ENCODE measurements at places on chromosomes 11 and 22. TPM values are rescaled to one million over a fixed set of nuclear protein-coding genes. Genes with fewer than 3 reads are reported as not detected.
A peak's percentile ranks its signal among the peaks of the same experiment; 100 is the strongest.

- H3K4me3 ChIP-seq: no peak overlapping the region
- no peak for DNase-seq
- H3K36me3 ChIP-seq: peaks cover 63% of the 10 kb centered on the region
Observed at GRCh38 chr11:11948242-11948947, 60.0 kb downstream of the DKK3 start.

GRCh38 chr22:19798003-19798665 lies 37.6 kb downstream of the TBX1 start:
- no peak overlapping the region for H3K4me3 ChIP-seq
- no peaks in the 10 kb centered on the region for H3K27me3 ChIP-seq
- no peak overlapping the region for H3K27ac ChIP-seq
- H3K36me3 ChIP-seq: peaks cover 14% of the 10 kb centered on the region

GRCh38 chr22:21936151-21936775 lies 16.4 kb downstream of the PPM1F start:
- H3K27me3 ChIP-seq: no peaks in the 10 kb centered on the region
- H3K36me3 ChIP-seq: peaks cover 23% of the 10 kb centered on the region
- peaks cover 8% of the 10 kb centered on the region for H3K4me1 ChIP-seq
- no peak overlapping the region for H3K4me3 ChIP-seq
- no peak for DNase-seq

DNA sequence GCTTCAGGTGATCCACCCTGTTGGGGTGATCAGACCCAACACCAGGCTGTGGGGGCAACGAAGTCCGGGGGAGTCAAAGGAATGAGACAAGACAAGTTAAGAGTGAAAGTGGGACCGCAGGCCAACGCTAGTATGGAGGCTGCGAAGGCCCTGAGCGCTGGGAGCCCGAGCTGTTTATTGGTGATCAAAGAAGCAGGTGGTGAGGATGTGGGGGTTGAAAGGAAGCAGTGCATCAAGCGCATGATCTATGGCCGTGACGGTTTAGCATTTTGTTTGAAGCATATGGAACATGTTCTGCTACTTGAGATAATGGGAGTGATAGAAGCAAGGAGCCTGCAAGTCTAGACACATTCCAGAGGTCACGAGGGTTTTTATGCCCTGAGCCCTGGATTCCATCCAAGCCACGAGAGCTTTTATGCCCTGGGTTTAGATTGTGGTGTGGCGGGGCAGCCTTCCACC lies 49.5 kb downstream of the MCHR1 start:
- peak; percentile 93 for DNase-seq
- no peaks in the 10 kb centered on the region for H3K27me3 ChIP-seq
- no peaks in the 10 kb centered on the region for H3K36me3 ChIP-seq

DNA sequence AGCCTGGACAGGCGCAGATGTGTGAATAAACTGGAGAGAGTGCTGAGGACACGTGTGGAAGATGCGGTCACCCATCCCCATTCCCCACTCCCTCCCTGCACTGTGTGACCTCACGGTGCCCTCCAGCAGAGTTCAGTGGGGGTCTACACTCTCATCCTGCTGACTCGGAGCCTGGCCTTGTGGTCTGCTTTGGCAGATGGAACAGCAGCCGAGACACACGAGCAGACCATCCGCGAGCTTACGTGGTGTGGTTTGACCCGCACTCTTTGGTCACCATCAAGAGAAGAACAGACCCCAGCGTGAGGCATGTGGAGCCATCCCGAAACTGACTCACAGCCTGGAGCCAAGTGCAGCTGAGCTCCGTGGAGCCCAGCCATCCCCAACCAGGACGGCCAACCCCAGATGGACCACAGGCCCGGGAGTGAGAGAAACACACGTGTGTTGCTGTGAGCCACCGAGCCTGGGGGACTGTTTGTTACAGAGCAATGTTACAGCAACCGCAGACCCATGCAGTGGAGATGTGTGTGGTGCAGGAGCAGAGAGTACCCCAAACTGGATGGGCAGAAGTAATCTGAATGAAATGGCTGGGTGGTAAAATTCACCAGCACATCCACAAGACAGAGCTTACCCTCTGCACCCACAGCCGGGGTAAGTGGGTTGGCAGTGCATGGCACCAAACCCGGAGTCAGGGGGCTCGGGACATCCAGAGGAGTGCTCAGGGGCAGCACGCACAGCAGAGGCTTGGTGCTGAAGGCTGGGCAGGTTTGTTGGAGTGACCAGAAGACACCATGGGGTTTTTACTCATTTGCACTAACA lies 90.7 kb downstream of the RTL6 start:
- no peaks in the 10 kb centered on the region for H3K36me3 ChIP-seq
- no peak overlapping the region for H3K27ac ChIP-seq
- DNase-seq: no peak
- no peaks in the 10 kb centered on the region for H3K27me3 ChIP-seq

DNA sequence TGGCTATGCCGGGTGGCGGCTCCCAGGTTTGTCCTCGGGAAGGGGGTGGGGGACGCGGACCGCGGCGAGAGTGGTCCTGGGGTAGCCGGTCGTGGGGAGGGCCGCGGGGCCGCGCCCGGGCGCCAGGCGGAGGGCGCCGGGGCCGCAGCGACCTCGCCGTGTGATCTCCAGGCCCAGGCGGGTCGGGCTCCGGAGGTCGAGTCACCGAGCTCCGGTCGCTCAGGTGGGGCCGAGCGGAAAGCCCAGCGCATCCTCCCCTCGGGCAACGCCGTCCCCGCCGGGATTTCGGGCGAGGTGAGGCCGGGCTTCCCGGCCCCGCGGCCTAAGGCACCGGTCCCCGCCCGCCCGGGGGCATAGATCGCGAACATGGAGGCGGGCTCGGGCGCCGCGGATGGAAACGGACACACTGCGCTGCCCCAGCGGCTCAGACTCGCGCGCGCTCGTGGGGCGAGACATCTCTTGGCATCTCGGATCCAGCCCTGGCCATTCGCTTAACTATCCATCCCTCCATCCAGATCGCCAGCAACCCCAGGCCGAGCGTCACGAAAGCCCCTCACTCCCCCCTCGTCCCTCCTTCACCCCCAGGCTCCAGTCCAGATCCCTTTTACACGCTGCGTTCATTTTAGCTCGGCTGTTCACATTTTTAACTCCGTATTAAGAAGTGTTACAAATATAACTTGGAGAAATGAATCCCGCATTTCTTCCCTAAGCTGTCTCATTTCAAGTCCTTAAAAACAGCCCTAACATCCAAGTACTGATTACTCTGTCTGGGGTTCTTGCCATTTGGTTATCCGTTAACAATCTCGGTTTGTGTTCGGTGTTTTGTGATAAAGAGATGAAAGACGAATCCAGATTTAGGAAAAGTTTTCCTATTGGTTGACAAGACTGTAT lies 460 bp downstream of the ZC3H12C start:
- H3K27me3 ChIP-seq: peaks cover 45% of the 10 kb centered on the region
- no peaks in the 10 kb centered on the region for H3K36me3 ChIP-seq
- H3K4me3 ChIP-seq: peak overlapping the region; percentile 41
- H3K27ac ChIP-seq: peak overlapping the region; percentile 68
- DNase-seq: no peak

GRCh38 chr22:47782328-47783075 lies 1020.1 kb downstream of the TBC1D22A start:
- no peak overlapping the region for H3K4me3 ChIP-seq
- no peaks in the 10 kb centered on the region for H3K36me3 ChIP-seq
- H3K4me1 ChIP-seq: no peaks in the 10 kb centered on the region
- no peaks in the 10 kb centered on the region for H3K27me3 ChIP-seq
- no peak for DNase-seq

The CCDC15 gene
- 7.0 TPM for total RNA-seq

DNA sequence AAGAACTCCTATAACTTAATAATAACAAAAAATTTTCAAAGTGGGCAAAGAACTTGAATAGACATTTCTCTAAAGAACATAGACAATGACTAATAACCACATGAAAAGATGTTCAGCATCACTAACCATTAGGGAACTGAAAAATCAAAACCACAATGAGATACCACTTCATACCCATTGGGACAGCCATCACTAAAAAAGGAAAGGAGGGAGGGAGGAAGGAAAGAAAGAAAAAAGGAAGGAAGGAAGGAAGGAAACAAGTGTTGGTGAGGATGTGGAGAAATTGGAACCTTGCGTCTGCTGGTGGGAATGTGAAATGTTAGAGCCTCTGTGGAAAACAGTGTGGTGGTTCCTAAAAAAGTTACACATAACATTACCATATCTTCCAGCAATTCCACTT lies 55.8 kb downstream of the MS4A13 start:
- no peaks in the 10 kb centered on the region for H3K4me1 ChIP-seq
- no peaks in the 10 kb centered on the region for H3K36me3 ChIP-seq
- no peaks in the 10 kb centered on the region for H3K27me3 ChIP-seq

The TRIM22 gene
- 78.1 TPM for total RNA-seq

DNA sequence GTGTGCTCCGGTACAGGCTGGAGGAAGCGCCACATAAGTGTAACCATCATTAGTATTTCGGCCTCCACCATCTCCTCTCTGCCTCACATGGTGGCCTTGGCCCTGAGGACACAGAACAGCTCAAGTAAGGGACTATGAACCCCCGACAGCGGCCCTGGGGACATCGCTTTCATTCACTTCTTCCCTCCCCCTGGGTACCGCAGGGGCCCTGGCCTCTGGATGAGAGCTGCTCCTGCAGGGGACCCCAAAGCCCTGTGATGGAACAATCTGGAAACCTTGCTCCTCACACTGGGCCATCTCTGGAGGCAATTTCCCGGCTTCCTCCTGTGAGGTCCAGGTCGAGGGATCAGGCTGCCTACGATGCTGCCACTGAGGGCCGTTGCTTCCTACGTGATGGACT lies 565.5 kb downstream of the BRD1 start:
- DNase-seq: no peak
- H3K27ac ChIP-seq: no peak overlapping the region
- H3K27me3 ChIP-seq: peaks cover 4% of the 10 kb centered on the region
- no peaks in the 10 kb centered on the region for H3K4me1 ChIP-seq
- no peak overlapping the region for H3K4me3 ChIP-seq

The OR8G5 gene
- total RNA-seq: 0.05 TPM

The TMEM86A gene
- 1.9 TPM for total RNA-seq

DNA sequence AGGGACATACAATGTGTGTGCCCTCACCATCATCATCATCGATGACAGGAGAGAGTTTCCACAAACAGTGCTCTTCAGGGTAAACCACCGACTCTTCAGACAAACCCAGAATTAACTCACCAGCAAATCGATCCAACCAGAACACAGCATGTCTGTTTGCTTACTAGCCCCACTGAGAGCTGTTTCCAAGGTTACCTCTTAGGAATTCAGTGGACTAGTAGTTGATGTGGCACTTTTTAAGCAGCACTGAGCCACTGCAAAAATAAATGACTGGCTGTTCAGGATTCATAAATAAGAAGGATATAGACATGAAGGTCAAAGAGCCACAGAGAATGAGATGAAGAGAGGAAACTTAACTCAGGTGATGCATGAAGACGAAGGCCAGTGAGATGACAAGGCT lies 83.1 kb downstream of the PARVA start:
- no peak for DNase-seq
- H3K27ac ChIP-seq: no peak overlapping the region
- H3K27me3 ChIP-seq: no peaks in the 10 kb centered on the region
- H3K36me3 ChIP-seq: no peaks in the 10 kb centered on the region
- H3K4me3 ChIP-seq: no peak overlapping the region
- H3K4me1 ChIP-seq: no peaks in the 10 kb centered on the region

DNA sequence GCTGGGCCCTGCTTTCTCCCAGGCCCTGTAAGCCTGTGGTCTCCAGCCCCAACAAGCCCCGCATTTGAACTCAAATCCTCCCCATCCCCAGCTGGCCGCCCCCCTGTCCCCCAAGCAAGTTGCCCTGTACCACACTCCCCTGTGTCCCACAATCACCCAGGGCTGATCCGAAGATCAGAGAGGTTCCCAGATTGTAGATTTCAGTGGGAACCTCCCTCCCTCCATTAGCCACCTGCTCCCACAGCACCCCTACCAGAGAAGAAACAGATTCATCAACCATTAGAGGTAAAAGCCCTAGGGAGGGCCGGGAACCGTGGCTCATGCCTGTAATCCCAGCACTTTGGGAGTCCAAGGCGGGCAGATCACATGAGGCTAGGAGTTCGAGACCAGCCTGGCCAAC lies 107.5 kb downstream of the FEZ1 start:
- no peaks in the 10 kb centered on the region for H3K27me3 ChIP-seq
- H3K27ac ChIP-seq: no peak overlapping the region
- no peaks in the 10 kb centered on the region for H3K36me3 ChIP-seq
- no peak for DNase-seq

The PKDREJ gene
- total RNA-seq: not detected

- no peak overlapping the region for H3K27ac ChIP-seq
- no peaks in the 10 kb centered on the region for H3K27me3 ChIP-seq
- DNase-seq: no peak
Observed at GRCh38 chr11:113351068-113351450, 36.5 kb upstream of the ANKK1 start.

DNA sequence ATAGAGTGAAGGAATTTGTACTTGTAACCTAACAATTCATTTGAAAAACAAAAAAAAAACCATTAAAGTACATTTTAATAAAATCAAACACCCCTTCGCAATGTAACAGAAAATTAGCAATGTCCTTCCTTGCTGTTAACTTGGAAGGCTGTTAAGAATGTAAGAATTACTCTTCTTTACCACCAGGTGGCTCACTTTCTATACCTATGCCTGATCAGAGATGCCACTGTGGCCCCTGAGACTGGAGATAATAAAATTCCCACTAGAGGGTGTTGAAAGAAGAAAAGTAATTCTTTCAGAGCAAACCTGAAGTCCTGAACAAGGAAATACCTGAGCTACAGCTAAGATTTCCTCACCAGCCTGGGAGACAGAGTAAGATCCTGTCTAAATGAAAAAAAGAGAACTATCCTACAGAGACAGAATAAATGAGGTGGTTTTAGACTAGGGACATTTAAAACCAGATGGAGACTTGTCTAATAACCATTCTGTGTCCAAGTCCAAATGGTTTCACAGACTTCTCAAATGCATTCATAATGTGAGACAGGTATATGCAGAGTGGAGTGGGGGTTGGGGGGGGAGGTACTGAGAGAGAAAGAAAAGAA lies 1089.3 kb downstream of the FAM181B start:
- H3K4me3 ChIP-seq: no peak overlapping the region
- no peaks in the 10 kb centered on the region for H3K36me3 ChIP-seq
- H3K27me3 ChIP-seq: peaks cover 2% of the 10 kb centered on the region

The PIH1D2 gene
- 1.6 TPM for total RNA-seq

GRCh38 chr22:43289976-43290721 lies 53.0 kb downstream of the SCUBE1 start:
- H3K4me1 ChIP-seq: no peaks in the 10 kb centered on the region
- H3K4me3 ChIP-seq: no peak overlapping the region
- H3K27me3 ChIP-seq: no peaks in the 10 kb centered on the region
- DNase-seq: no peak
- H3K27ac ChIP-seq: no peak overlapping the region
- no peaks in the 10 kb centered on the region for H3K36me3 ChIP-seq
